Activated CD4-positive, alpha-beta T cell treated with anti-CD3 and anti-CD28 coated beads for 4 hours (primary cell): ENCODE measurements at places on chromosomes 7 and 10.
A peak's percentile ranks its signal among the peaks of the same experiment; 100 is the strongest.

GRCh38 chr10:121607310-121608055 is 9.2 kb upstream of the FGFR2 start:
- DNase-seq: no peak

- no peak for DNase-seq
These were observed 21.1 kb upstream of the FOXI2 start for GRCh38 chr10:127715782-127716378.

DNA sequence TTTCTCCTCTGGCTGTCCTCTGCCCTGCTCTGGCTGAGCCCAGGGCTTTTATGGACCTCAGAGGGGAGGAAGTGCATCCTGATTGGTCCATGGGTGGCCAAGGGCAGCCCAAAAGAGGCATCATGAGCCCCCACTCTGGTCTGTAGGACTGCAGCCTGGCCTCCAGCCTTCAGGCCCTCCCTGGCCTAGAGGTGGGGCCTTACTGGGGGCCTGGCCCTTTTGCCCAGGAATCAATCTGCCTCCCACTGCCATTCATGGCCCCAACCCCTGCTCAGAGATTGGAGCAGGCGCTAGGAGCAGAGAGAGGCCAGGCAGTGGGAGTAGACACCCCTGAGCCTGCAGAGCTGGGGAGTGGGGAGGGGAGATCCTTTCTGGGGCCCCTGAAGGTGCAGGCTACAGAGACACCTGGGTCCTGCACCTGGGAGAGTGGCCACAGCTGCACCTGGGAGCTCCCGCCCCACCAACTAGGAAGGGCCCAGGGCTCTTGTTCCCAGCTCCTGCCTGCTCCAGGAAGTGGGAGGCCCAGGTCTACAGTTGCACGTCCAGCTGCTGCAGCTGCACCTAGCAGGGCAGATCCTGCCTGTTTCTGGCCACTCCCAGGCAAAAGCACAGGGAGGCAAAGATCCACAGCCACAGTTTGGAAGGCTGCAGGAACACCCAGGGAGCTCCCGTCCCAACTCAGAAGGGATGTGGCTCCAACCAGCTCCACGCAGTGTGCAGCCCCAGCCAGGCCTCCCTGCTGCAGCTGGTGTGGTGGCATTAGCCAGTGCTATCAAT is 6.4 kb upstream of the DYNC2I1 start:
- no peak for DNase-seq

- DNase-seq: no peak
These were observed 118.5 kb downstream of the VTI1A start for GRCh38 chr10:112565434-112566053.

DNA sequence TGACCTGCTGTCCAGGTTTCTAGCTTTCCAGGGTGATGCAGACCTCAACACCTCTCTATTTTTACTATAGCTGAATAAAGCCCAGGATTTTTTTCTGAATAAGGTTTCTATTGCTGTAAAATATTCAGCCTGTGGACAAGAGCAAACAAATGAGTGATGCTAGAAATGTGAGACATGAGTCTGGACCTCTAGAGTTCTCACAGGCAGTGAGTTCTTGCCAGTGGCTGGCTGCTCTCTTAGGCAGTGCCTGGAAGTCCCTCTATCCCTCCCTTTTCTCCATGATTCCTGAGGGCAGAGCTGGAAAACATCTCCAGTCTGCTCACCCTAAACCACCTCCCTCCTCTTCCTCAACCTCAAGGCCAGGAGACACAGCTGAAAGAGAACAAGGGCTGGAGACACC is 793.8 kb upstream of the IGFBP3 start:
- no peak for DNase-seq

- DNase-seq: no peak
These were observed 759.9 kb downstream of the LRMDA start for GRCh38 chr10:76191336-76191735.

DNA sequence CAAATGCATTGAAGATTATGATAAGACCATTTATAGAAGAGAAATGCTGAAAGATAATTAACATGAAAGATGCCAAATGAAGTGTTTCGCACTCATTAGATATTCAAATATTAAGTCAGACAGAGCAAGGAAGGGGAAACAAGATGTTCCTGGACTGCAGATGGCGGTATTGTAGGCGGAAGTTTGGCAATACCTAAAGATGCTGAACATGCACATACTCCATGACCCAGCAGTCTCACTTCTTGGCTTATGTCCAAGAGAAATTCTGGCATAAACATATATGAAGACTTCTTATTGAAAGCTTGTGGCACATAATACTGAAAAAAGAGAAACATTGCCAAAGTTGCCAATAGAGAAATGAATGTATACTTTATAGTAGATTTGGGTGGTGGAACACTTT is 325.4 kb upstream of the SEMA3C start:
- no peak for DNase-seq

DNA sequence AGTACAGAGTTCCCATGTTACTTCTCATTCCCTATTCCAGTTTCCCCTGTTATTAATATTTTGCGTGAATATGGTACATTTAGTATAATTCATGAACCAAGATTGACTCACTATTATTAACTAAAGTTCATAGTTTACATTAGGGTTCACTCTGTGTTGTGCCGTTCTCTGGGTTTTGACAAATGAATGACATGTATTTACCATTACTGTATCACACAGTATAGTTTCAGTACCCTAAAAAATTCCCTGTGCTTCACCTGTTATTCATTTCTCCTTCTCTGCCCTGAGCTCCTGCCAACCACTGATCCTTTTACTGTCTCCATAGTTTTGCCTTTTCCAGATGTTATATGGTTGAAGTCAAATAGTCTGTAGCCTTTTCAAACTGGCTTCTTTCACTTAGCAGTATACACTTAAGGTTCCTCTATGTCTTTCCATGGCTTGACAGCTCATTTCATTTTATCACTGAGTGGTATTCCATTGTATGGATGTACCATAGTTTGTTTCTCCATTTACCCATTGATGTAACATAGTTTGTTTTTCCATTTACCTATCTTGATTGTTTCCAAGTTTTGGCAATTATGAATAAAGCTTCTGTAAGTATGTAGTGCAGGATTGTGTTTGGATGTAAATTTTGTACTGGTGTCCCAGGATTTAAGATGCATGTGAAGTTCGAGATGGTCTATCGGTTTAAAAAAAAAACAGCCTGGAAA is 58.8 kb downstream of the CDK14 start:
- no peak for DNase-seq

- no peak for DNase-seq
These were observed 98.0 kb downstream of the TEX36 start for GRCh38 chr10:125584954-125585353.

DNA sequence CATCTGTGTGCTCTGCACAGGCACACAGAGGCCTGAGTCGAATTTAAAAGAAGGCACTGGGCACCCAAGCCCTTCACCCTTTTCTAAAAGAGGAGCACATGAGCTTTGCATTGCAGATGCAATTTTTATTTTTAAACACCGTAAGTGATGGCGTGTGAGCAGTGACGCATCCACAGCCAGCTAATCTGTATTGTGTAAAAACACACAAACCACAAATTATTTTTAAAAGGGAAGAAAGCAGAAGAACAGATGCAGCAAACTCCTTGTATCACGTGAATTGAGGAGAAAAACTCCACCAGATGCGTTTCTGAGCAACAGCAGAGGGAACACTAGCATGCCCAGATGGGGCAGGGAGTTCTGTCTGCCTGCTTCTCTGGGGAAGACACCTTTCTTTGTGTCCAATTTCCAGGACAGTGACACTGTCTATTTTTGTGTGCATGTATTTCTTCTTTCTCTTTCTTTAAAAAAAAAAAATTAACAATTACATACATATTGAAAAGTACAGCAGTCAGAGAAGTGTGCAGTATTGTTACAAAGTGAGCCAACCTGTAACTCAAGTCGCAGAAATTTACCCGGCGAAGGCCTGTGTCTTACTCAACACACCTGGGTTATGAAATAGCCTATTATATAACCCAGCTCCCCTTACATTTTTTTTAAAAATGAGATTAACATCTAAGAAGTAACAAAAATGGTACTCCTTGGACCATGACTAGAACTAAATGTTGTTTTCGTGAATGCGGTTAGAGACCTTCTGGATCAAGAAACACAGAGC is 39.2 kb downstream of the EEPD1 start:
- DNase-seq: no peak

- no peak for DNase-seq
These were observed 39.9 kb downstream of the CALML3 start for GRCh38 chr10:5564537-5565204.

- no peak for DNase-seq
These were observed 32.1 kb downstream of the CELF2 start for GRCh38 chr10:11049806-11050205.

- peak; percentile 5 for DNase-seq
These were observed 26.3 kb downstream of the SAMD8 start for GRCh38 chr10:75137533-75138438.

DNA sequence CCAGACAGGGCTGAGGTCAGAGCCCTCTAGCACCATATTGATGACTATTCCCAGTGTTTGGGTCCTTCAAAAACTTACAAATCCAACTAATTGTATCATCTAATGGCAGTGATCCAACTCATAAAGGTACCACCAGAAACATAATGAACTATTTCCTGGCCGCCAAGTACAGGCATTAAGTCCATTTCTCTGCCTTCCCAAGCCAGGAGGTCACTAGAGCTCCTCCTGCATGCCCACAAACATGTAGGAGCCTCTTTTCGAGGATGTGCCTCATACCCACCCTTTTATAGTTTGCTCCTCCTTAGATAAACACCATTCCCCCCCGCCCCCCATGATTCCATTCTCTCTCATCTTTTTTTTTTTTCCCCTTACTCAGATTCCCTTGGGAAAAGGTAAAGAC is 91.3 kb downstream of the CHN2 start:
- no peak for DNase-seq

DNA sequence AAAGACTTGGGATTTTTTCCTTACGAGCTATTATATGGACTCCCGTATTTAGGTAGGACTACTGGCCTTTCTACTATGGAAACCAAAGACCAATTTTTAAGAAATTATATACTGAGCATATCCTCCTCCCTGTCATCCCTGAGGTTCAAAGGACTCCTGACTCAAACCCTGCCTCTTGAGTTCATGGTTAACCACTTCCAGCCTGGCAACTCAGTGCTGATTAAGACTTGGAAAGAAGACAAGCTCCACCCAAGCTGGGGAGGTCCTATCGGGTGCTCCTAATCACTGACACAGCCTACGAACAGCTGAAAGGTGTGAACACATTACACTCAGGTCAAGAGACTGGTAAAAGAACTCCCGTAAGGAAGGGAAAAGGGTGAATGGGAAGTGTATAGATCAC is 66.8 kb downstream of the LYZL2 start:
- no peak for DNase-seq

DNA sequence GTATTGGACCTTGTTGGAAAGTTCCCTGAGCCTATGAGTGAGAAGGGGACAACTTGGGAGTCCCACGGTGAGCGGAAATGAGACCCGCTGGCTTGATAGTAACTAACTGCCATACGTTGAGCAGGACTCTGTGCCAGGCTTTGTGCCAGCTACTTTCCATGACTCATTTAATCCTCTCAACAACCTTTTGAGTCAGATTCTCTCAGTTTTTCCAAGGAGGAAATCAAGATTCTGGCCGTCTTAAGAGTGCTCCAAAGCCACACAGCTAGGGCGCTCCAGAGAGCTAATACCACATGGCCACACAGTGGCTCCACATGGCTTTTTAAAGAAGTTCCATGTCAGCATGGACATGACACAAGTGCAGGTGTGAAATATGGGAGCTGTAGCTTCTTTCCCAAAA is 55.7 kb downstream of the NOD1 start:
- DNase-seq: no peak

DNA sequence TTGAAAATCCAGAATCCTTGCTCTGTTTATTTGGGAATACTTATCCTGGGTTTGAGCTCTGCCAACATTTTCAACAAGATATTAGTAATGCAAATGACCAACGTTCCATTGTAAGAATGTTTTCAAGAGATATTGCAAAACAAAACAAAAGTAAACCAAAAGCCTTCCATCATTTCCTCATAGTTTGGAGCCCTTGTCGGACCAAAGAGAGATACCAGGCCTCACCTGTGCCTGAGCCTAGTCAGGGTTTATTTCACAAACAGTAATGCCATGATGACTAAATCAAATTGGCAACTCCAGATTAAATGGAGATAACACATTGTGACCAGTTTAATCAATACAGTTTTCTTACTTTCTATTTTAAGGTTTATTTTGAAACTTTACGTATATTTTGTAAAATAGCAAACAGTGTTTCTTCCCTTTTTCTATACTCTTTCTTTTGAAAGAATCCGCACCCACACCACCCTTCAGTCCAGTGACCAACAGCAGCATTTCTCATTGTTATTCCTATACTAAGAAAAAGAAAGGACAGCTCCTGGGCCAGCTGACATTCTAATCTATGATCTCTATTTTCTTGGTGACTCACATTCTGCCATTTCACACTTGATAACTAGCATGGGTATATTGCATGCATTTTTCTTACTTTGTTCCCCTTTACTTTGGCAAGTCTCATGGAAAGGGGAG is 168.5 kb upstream of the MEOX2 start:
- no peak for DNase-seq

- DNase-seq: no peak
These were observed 129.6 kb downstream of the PRPF18 start for GRCh38 chr10:13716081-13717071.

DNA sequence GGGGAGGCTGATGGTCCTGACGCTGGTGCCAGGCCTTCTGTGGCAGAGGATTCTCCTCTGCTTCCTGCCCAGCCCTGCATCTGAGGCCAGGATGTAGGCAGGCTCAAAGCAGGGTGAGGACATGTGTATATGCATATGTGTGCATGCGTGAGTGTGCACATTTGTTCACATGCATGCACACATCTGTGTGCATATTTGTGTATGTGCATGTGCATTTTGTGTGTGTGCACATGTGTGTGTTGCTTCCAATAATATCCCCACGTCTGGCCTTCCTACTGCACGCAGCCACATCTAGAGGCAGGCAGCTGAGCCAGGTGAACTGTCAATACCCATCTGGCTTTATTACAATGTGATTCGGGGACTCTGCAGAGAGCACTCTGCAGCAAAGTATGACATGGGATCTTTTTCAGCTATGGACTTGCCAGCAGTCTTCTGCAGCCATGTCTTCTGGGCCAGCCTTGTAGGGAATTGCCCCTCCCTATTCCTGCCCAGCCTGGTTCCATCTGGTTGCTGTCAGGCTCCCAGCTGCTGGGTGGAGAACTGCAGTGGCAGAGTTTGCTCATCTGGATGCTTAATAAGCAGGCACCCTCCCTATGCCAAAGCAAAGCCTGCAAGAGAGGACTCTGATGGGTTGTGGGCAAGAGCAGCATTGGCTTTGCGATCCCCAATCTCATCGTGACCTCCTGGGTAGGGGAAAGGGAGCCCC is 140.7 kb downstream of the PFKFB3 start:
- DNase-seq: no peak
